ENCODE measurements at places on chromosomes 2 and 18.
A peak's percentile ranks its signal among the peaks of the same experiment; 100 is the strongest.

GRCh38 chr2:206798000-206798399, 32.6 kb downstream of the FASTKD2 start:
- DNase-seq = no peak

DNA sequence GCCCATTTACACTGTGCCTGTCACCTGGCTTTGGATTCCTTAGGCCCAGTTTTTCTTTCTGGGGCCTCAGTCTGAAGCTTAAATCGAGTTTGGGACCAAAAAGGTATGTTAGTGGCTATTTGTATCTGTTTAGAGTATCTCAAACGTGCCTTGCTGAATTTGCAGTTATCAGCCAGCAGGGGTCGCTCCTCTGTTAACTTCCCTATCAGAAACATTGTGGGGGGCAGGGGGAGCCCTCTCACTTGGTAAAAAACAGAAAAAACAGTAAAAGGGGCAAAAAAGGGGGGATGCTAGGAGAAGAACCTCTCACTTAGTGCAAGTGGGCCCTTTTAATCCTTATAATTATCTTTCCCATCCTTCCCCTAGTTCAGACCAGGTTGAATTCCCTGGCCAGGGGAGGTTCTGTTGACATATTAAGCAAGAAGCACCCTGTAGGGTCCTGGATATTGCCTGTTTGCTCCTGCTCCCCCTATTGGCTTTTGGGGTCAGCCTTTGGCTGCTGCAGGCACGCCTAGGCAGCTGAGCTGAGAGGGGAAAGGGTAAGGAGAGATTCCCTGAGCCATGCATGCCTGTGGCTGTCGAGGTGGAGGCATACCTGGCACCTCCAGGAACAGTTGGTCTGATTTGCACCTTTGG, 8.8 kb upstream of the IFIH1 start:
- DNase-seq = no peak

- DNase-seq = no peak
Observed at GRCh38 chr18:62525608-62526007, 2.8 kb downstream of the ZCCHC2 start.

GRCh38 chr2:123546353-123546752, 478.7 kb upstream of the CNTNAP5 start:
- no peak for DNase-seq

- DNase-seq = no peak
Observed at GRCh38 chr2:23609254-23609653, 224.3 kb downstream of the KLHL29 start.

- DNase-seq = no peak
Observed at GRCh38 chr2:134461511-134461910, 207.6 kb downstream of the MGAT5 start.

GRCh38 chr2:219116776-219117646, 43.6 kb downstream of the NHEJ1 start:
- DNase-seq = no peak

- no peak for DNase-seq
Observed at GRCh38 chr2:146457221-146457620, 1387.6 kb upstream of the ACVR2A start.

- DNase-seq = no peak
Observed at GRCh38 chr2:79860228-79861058, 347.6 kb downstream of the CTNNA2 start.

DNA sequence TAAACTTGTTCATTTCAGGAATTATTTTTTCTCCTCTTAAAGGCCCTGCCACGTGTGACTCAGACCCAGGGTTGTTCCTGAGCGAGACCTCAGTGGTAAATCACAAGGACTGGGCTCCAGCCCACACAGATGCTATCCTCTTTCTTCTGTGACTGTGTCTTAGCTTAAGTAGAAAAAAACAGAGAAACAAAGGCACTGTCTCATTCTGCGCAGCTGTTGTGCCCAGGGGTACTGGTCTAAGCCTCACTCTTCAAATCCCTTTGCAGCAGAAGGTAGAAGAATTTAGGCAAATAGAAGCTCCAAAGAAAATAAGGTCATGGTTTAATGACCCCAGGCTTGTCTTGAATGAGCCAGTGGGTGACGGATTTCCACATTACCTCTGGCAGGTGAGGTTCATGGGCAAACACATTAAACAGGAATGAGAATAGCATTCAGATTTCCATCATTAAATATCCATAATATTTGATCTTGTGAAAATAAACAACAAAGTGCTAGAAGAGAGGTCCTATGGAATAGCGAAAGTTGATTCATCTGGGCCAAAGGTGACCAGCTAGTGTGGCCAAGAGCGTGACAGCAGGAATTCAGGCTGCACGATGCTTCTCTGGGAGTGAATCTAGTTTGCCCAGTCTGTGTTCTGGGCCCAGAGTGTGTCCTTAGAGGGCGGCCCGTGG, 63.3 kb downstream of the LIPG start:
- no peak for DNase-seq

DNA sequence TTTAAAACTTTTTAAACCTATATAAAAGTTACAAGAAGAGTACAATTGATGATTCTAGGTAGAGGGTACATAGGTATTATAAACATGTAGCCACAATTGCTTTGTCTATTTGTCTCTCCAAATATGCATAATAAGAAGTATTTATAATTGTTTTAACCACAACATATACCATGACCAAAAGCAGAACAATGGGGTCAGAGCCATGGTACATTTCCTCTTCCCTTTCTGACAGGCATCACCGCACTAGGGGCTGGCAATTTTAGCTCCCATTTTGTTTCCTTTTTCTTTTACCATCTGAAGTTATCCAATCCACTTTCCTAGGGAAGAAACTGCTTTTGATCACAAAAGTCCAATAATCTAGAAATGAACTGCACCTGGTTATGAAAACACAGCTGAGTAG, 49.3 kb downstream of the TMX3 start:
- DNase-seq = no peak

DNA sequence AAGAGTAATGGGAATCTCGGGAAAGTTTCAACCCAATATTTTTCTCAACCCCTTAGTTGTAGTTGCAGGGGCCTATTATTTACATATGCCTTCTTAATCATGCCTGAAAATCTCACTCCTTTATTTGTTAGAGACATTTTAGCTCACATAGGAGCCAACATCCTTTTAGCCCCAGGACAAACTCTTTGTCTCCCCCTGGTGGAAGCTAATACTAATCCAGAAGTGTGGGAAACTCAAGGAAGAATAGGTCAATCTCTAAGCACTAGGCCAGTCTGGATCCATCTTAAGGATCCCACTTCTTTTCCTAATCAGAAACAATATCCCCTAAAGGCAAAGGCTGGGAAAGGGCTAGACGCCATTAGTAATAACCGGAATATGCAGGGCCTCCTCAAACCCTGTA, 550.9 kb upstream of the PKDCC start:
- no peak for DNase-seq

GRCh38 chr2:150561076-150561475, 73.6 kb upstream of the RND3 start:
- DNase-seq = no peak

- DNase-seq = no peak
Observed at GRCh38 chr2:43481927-43482542, 113.8 kb downstream of the THADA start.

- no peak for DNase-seq
Observed at GRCh38 chr2:189899101-189899500, 114.9 kb downstream of the PMS1 start.

- no peak for DNase-seq
Observed at GRCh38 chr2:135916207-135916606, 40.0 kb upstream of the MCM6 start.

- DNase-seq = no peak
Observed at GRCh38 chr2:217331523-217332416, 471.9 kb upstream of the TNP1 start.

DNA sequence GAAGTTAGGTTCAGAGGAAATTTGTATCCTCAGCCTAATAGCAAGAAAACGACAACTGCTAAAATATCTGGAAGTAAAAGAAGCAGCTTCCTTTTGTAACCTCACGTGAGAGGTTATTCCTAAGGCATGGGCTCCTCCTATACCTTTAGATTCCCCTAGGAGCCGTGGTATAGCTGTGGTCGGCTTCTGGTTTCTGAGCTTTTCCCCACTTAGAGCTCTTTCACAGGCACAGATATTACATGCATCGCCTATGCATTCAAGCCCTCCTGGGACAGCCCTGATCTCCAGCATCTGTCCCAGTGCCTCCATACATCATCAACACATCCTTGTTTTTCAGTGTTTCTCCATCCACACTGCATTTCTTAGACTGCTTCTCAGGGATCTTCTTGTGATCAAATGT, 289.0 kb downstream of the ALPK2 start:
- DNase-seq = no peak

- DNase-seq = peak; percentile 12
Observed at GRCh38 chr2:201257956-201258665, 2.2 kb upstream of the CASP8 start.

DNA sequence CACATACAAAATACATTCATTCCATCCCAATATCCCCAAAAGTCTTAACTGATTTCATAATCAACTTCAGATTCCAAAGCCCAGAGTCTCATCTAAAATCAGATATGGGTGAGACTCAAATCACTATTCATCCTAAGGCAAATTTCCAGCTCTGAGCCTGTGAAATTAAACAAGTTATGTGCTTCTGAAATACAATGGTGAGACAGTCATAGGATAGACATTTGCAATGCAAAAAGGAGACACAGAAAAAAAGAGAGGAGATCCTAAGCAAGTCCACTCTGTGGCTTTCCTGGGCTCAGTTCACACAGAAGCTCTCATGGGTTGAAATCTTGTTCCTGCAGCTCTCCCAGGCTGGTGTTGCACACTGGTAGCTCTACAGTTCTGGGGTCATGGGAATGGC, 18.3 kb downstream of the ZNF892 start:
- DNase-seq = no peak

DNA sequence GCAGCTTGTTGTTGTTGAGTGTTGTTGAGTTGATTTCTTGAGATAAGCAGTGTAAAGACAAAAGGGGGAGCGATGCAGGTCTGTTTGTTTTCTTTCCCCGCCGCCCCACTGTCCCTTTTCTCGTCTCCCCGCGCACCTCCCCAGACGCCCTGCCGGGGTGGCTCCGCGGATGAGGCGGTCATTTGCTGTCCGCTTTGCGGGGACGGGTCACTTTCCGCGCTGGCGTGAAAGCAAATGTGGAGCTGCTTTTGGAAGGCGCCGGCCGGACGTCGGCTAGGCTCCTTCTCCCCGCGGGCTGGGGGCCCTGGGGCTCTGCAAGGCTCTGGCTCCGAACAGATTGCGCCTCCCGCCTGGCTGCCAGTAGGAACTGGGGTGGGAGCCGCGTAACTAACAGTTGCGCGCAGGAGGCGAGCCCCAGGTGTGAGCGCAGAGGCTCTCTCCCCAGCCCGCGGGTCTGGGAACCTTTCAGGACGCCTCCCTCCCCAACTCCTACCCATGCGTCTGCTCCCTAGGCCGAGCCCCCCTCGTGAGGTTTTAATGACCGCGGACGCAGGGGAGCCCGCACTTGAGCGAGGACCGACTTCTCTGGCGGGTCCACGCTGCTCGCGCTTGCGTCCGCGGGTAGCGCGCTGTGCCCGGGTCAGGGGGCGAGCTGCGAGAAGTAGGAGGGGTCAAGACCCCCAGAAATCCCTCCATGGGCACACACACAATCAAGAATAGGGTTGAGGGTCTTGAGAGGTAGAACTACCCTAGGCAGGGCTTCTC, 146.6 kb downstream of the MEIS1 start:
- DNase-seq = peak; percentile 47

- no peak for DNase-seq
Observed at GRCh38 chr2:54360055-54360792, 95.9 kb upstream of the SPTBN1 start.

DNA sequence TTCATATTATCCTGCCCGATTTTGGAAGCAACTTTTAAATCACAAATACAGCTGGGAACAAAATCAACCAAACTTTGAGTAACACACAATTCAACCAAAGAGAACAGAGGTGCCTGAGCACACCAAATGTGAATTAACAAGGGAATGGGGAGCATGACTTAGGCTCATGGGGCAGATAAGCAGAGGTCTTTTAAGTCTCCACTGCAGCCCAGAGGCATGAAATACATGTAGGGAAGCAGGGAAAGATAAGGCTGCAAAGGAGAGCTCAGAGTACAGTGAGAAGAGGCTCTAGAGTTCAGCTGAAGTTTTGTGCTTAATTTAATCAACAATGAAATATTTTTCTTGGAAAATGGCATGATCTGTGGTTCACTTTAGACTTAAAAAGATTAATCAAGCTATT, 49.0 kb downstream of the CYTIP start:
- no peak for DNase-seq

DNA sequence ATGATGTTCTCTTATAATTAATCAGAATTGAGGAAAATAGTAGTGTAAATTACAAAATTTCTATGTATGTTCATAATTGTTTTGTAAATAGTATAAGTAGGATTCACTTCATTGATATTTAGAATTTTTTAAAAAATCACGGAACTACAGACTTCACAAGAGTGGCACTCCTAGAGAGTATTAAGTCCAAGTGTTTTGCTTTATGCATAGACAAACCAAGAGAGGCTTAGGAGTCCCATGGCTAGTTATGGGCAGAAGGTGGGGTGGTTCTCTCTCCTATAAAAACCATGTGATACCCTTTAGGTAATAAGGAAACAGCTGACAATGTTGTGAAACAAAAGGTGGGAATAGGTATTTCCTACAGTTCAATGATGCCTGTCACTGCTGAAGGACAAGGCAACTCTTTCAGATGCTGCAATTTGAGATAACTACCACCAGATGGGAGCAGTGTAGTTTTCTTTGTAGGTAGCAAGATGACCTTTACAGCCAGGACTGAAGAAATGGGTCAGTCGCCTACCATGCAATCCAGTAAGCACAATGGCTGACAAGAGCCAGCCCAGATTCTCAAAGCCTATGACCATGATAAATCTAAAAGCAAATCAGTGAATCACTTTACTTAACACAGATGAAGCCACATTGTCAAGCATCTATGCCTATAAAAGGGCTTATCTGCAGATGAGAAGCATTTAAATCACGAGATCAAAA, 83.9 kb downstream of the AAK1 start:
- DNase-seq = no peak

Measured in neural crest cell (in vitro differentiated cells).